ENCODE measurements at places on chromosomes 7 and 10. TPM values are rescaled to one million over a fixed set of nuclear protein-coding genes. Genes with fewer than 3 reads are reported as not detected.

ZC3HAV1 gene
- total RNA-seq, result 47.6 TPM

SFRP5 gene
- total RNA-seq, result not detected

BTBD16 gene
- total RNA-seq, result not detected

TRIM73 gene
- 26.2 TPM for total RNA-seq

SMKR1 gene
- total RNA-seq, result not detected

CHAT gene
- total RNA-seq, result not detected

Data from OCI-LY7 (cell line).